NCI-H82 (cell line): ENCODE measurements at places on chromosomes 1 and 21.

GRCh38 chr1:29984862-29985605 lies 738.4 kb downstream of the MATN1 start:
- DNase-seq = no peak

DNA sequence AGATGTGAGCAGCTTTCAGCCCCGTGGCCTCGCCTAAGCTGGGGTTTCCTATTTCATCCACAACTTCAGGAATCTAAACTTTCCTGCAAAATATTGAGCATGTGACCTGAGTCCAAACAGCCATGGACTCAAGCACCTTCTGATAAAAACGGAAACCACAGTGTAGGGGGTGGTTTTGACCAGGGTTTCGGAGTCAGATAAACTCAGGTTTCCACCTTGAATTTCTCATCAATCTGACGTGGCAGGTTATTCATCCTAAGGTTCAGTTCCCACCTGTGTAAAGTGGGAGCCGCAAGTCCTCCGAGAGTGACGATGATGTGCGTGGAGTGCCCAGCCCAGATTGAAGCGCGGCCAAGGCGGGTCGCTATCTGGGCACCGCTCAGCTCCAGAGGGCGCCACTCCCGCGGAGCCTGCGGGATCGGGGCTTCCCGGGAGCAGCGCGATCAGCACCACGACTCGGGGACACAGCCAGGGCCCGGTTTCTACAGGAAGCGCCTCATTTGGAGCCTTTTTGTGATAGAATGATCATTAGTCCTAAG lies 871 bp upstream of the ETS2 start:
- DNase-seq = peak; percentile 73

DNA sequence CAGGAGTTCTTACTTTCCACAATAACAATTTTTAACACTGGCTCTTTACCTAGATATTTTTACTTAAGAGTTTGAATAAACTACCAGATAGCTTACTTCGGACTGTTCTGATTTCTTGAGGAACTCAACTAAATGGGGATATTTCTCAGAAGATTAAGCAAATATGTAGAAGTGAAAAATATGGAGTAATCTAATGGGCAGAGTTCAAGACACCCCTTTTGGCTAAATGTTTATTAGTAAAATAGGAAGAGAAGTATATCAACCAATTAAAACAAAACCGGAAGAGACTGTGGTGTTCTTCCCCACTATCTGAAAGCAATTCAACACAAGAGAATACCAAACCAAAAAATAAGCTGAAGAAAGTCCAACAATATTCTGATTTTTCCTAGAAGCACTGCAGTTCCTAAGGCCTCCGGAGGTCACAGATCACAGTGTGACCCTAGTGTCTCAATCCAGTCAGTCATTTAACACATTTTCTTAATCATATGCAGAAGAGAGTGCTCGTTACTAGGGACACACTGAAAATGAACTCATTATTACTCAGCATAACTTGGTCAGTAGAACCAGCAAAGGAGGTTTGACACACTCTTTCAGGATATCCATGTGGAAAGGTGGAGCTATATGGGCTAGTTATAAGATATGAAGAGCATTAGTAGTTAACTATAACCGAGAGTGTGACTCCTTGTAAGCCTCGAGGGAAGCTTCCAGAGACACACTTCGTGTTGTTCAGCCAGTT lies 5.2 kb downstream of the SIPA1L2 start:
- no peak for DNase-seq

DNA sequence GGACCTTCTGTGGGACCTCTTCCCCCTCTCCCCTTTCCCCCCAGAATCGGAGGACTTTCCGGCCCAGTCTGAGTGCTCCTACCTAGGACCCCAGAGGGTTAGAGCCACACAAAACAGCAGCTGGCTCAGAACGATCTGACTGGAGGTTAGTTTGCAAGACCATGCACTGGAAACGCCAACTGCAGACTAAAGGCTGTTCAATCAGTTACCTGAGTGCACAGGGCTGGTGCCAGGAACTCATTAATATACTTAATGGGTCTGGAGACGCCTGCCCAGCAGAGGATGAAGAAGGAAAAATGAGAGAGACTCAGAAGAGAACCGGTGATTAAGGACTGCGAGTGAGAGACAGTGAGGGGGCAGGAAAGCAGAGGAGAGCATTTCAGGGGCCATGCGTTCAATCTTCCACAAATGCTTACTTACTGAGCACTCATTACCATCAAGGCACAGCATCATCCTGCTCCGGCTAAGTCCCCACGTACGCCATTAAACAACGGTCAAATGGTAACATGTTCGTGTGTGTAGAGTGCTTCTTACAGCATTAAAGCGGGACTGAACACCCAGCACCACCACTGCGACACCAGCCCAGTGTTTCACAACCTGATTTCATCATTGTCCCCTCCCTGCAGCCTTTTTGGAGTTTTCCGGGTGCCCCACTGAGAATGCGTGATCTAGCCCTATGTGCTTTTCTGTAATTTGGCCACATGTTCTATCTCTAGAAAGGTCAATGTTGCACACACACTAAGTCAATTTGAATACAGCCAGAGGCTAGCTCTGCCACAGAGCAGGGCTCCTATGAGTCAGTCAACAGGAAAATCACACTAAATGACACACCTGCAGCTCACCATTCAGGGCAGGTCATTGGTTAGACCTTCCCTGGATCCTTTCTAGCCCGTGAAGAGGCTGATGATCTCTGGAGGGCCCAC lies 7.6 kb downstream of the ENO1 start:
- DNase-seq = no peak

DNA sequence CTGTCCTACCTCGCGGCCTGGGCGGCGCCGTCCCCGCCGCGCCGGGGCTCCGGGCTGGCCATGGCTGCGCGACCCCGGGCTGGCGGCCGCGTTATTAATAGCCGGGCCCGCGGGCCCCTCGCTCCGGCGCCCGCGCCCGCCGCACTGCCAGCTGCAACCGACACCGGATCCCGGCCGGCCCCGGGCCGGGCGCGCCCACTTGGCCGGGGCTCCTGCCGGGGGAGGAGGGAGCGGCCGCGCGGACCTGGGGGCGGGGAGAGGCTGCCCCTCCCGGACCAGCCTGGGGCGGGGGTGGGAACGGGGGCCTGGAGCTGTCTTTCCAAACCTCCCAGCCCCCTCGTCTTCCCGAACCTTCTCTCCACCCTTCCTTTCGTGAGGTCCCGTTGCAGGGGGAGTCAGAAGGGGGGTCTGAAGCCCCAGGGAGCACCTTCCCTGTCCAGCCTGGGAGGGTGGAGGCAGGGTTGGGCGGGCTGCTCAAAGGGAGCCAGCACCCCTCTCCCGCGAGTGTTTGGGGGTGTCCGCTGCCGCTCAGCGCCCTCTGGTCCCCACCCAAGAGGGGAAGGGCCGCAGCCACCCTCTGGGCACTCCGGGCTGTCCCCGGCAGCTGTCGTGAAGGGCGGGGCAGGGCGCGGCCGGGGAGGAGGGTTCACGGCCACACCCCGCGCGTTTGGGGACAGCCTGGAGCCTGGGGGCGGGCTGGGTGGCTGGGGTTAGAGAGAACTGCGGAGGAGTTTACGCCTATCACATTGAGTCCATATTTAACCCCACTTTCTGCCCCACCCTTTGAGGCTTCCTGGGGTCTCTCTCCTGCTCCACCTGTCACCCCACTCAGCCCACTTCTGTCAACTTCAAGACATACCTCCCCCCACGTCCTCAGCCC lies at the start of gene SYNC:
Gene SYNC (minus strand): TSS at position 172 of the 880 bp plus-strand sequence. CDS start 110 bp downstream, at position 62.
- peak; percentile 35 for DNase-seq

GRCh38 chr1:192903142-192903541 lies 94.3 kb downstream of the RGS2 start:
- no peak for DNase-seq

DNA sequence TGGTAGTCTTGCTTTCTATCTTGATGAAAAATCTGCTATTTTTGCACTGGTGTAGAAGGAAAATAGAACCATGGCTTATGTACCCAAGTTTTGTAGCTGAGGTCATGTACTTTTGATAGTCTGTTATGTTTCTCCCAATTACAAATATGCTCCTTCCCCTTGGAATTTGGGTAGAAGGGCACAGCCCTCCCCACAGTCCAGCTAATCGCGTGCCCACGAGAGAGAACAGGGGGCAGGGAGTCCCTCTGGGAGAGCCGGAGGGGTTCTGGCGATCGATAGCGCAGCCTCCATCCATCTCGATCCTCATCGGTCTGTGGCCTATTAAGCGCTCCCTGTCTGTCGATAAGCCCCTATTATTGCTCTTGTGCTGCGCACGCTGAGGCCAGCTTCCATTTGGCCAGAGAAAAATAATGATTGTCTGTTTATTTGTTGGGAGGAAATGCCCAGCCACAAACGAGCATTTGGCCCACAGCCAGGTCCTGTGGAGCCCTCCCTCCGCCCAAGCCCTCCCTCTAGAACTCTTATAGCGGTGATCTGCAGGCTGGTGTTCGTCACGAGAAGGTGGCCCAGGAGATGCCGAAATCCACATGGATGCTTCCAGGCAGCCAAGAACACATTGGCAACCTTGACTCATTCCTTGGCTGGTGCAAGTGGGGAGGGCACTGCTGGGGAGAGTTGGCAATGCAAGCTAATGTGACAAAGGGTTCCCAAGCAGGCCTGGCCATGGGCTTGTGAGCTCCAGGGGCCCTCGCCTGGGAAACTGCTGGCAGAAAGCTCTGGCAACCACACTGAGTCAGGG lies 134.7 kb upstream of the TNR start:
- no peak for DNase-seq
